DMS 273 treated with DMSO at 0.1 percent for 48 hours (cell line): ENCODE measurements at places on chromosomes 6 and 20.
A peak's percentile ranks its signal among the peaks of the same experiment; 100 is the strongest.

- DNase-seq = no peak
These were observed 9.3 kb downstream of the ULBP2 start for GRCh38 chr6:149951096-149951495.

- peak; percentile 61 for DNase-seq
These were observed at the start of gene SAMD10 for GRCh38 chr20:63979557-63980316. Gene SAMD10 (minus strand): TSS chr20:63979642. CDS start chr20:63979467, 175 bp downstream.

DNA sequence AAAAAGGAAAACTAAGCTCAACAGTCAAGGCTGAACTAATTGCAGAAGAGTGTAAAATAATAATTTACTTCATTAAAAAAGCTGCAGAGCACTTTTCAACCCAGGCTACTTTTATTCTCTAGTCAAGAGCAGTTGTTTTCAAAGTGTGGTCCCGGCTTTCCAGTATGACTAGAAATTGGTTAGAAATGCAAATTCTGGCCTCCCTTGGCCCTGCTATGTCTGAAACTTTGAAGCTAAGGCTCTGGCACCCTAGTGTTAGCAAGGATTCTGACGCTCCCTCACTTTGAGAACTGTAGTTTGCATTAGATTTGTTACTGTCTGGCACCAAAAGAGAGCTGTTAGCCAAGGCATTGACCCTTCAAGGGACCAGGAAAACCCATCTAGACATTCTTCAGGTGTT is 9.5 kb upstream of the NXT1 start:
- no peak for DNase-seq

DNA sequence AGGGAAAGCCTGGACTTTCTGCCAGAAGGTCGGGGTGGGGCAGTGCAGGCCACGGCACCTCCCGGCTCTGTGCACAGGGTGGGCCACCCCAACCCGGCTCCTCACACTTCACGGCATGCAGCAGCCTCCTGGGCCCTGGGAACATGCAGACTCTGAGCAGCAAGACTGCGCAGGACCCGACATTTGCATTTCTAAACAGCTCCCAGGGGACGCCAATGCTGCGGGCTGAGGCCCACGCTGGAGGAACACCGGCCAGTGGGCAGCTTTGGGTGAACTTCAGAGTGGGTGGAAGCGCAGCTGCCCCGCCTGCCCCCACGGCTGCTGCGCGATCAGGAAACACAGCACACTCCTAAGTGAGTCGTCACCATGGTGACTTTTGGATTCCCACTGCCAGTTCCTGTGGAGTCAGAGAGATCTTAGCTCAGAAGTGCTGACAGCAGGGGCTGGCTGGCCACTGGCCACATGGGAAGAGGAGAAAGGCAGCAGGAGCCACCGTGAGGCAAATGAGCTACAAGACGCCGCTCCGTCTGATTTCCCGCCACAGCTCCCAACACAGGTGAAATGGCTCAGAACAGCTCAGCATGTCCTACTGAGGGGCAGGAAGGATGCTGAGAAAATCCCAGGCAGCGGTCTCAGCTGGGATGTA is 52.1 kb downstream of the RNASET2 start:
- DNase-seq = peak; percentile 9

DNA sequence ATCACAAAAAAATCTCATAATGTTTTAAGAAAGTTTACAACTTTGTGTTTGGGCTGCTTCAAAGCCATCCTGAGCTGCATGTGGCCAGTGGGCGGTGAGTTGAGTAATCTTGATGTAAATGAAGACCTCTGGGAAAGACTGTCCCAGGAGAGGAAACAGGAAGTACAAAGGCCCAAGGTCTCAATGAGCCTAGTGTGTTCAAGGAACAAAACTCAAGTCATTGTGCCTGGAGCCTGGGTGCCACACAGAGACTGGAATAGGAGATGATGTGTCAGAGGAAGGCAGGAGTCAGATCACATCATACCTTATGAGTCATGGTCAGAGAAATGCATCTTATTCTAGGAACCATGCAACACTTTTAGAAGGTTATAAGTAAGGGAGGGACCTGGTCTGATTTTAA is 51.5 kb downstream of the COL19A1 start:
- no peak for DNase-seq

GRCh38 chr6:144739873-144740272 is 454.7 kb downstream of the UTRN start:
- no peak for DNase-seq

- no peak for DNase-seq
These were observed 104.6 kb downstream of the EPB41L2 start for GRCh38 chr6:130958468-130958867.

DNA sequence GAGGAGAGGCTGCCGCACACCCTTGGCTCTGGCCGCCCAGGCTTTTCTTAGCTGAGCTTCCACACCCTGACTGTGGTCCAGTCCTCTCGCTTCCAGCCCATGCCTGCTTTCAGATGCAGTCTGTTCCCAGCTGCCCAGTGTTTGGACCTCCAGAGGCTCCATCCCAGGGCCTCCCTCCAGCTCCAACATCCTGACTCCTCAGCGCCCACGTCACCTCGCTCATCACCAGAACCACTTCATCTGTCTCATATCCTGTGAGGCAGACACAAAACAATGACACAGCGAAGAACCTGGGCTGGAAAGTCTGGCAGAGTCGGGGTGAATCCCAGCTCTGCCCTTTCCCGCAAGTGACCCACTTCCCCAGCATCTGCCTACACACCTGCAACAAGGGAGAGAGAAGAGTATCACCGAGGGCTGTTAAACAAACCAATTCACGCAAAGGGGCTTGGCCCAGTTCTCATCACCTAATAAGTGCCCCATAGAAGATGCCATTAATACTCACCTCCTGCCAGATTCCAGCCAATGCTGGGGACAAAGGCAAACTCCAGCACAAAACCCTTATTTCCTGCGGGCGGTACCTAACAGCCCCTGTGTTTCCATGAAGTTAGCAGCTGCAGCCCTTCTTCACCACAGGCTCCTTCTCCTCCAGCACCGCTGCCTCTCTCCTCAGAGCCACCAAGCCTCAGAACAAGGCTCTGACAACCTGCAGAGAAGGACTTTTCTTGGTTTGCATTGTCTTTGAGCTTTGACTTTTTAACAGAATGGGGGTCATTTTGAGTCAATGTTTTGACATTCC is 133.4 kb upstream of the CDH4 start:
- DNase-seq = no peak

DNA sequence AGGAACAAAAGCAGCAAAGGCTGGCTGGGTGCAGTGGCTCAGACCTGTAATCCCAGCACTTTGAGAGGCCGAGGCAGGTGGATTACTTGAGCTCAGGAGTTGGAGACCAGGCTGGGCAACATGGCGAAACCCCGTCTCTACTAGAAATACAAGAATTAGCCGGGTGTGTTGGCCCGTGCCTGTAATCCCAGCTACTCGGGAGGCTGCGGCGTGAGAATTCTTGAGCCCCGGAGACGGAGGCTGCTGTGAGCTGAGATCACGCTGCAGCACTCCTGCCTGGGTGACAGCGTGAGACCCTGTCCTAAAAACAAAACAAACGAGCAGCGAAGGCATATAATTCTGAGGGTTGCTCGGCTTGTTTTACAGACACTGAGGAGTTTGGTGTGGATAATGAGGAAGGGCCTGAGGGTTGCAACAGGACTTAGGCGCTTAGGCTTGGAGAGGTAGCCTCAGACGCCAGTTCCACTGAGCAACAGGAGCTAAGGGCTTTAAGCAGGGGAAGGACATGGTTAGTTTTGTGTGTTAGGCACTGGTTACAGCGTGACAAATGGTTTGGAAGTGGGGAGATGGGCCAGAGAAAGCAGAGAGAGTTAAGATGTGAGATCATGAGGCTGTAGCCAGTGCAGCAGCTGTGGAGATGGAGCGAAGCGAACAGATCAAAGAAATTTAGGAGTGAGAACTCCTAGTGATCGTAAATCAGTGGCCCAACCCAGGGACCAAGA is 1.2 kb downstream of the MYH7B start:
- DNase-seq = no peak

- DNase-seq = no peak
These were observed 107.8 kb upstream of the CCN2 start for GRCh38 chr6:132058975-132059374.

DNA sequence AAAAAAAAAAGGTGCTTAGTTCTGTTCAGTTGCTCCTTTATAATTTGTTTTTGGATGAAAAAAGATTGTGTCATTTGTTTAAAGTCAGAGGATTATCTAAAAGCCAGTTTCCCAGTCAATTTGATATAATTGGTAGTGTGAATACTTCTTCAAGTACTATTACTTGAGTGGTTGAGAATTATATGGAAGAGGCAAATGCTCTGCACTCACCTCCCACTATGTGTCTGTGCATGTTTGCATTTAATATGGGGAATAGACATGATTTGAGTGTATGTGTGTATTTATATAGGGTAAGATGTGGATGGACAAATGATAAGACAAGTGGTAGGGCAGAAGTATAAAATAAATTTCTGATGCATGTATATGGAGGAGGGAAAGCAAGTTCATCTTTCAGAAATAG is 15.8 kb downstream of the GJA1 start:
- no peak for DNase-seq

- DNase-seq = no peak
These were observed 50.0 kb upstream of the ESR1 start for GRCh38 chr6:151757506-151757955.

GRCh38 chr6:158816803-158817727 is 2.1 kb downstream of the EZR start:
- DNase-seq = no peak

DNA sequence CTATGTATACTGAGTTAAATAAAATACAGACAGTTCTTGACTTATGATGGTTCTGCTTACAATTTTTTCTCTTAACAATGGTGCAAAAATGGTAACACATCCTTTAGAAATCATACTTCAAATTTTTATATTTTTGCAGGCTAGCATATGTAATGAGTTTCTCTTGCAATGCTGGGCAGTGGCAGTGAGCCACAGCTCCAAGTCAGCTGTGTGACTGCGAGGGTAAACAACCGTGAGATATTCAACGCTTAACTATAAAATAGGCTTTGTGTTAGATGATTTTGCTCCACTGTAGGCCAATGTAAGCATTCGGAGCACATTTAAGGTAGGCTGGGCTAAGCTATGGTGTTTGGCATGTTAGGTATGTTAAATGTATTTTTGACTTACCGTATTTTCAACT is 136.1 kb downstream of the PLCB4 start:
- no peak for DNase-seq

- no peak for DNase-seq
These were observed 279.2 kb upstream of the EXOC2 start for GRCh38 chr6:971981-972640.

DNA sequence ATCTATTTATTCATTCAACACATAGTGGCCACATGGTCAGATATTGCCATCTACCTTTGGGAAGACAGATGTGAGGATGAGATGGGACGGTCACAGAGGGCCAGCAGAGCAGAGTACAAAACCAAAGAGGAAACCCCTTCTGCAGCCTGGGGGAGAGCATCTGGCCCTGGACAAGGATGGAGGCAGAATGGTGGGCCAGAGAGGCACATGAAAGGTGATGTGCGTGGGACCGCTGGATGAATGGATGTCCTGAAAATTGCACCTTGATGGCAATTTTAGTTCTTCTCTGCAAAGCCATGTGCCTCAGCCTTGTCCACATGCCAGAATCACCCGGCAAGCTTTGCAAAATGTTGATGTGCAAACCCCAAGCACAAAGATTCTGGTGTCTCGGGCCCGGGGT is 77.4 kb upstream of the CD93 start:
- DNase-seq = no peak

DNA sequence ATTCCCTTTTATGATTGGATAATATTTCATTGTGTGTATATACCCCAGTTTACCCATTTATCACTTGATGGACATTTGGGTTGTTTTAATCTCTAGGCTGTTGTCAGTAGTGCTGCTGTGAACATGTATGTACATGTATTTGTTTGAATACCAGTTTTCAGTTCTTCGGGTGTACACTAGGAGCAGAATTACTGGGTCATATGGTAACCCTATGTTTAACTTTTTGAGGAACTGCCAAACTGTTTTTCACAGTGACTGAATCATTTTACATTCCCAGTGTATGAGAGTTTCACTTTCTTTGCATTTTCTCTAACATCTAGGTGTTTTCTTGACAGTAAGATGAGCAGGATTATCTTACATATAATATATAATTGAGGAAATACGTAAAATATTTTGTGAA is 44.7 kb upstream of the ADIG start:
- DNase-seq = no peak

DNA sequence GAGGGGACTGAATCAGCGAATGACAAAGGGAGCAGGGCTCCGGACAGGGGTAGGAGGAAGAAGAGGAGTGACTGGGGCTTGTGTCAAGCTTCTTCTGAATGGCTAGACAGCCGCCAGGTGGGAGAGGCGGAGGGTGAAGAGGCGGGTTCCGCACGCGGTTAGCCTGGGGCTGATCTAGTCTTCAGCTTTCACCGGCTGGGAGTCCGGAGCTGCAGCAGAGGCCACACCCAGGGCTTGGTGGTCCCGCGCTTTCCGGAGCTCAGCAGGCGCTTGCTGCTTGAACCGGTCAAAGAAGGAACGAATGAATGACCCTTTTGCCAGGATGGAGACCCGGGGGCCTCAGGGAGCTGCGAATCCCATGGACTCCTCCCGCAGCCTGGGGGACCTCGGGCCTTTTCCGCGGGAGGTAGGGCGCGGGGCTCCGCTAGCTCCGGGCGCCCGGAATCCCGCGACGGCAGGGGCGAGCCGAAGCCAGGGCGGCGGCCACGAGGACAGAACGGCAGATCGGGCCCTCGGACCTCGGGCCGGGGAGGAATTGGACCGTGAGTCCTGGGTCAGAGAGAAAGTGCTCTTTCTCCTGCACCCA is at the start of gene C6orf141:
Gene C6orf141, plus strand, starts transcription at position 177 of the 586 bp plus-strand sequence. Its CDS starts 125 bp downstream, at position 302.
- DNase-seq = no peak

- no peak for DNase-seq
These were observed 51.8 kb downstream of the SLC35B3 start for GRCh38 chr6:8383584-8383983.

DNA sequence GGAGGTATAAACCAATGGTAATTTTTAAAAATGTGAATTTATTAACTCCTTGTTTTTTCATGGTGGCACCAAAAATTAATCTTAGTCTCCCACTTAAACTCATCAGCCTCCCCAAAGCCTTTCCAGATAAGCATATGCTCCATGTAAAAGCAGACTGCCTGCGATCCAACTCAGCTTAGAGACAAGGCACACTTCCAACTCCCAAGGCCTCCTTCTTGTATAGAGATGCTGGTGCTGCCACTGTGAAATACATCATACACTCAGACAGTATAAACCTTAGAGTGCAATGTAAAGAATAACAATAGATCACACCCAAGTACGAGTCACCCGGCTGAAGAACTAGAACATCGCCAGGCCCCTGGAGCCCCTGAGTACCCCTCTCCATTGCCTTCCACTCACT is 2.0 kb downstream of the ANKRD6 start:
- DNase-seq = no peak

DNA sequence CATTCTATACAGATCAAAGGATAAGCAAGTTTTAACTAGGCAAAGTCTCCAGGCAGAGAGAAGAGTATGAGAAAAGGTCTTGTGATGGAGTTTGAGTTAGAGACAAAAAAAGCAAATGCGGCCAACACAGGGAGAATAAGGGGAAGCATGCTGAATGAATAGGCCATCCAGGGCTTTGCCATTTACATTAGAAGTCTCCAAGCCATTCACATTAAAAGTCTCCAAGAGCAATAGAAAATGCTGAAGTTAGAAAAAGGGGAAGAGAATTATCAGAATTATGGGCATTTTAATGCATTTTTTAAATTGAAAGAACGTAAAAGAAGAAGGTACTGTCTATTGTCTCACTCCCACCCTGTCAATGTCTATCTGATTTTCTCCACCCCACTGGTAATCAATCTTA is 49.4 kb downstream of the PDSS2 start:
- DNase-seq = no peak

GRCh38 chr20:31949877-31950646 is 1.8 kb downstream of the PDRG1 start:
- no peak for DNase-seq
